ENCODE measurements at places on chromosomes 11 and 22.

DNA sequence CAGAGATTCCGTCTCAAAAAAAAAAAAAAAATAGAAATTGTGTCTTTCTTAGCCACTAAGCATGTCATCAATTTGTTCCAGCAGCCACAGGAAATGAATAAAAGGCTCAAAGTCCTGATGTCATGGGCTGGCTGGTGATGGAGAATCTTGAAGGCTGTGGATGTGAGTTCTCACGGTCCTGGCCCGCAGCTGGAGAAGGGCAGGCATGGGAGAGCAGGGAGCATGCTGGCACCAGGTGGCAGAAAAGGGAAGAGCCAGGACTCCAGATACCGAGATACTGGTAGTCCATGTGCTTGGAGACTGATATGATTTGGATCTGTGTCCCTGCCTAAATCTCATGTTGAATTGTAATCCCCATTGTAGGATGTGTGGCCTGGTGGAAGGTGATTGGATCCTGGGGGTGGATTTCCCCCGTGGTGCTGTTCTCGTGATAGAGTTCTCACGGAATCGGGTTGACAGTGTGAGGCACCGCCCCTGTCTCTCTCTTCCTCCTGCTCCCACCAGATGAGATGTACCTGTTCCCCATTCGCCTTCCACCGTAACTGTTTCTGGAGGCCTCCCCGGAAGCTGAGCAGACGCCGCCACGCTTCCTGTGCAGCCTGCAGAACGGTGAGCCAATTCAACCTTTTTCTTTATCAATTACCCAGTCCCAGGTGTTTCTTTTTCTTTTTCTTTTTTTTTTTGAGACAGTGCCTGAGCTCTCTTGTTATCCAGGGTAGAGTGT is 18.1 kb downstream of the MRGPRD start:
- no peak for DNase-seq

DNA sequence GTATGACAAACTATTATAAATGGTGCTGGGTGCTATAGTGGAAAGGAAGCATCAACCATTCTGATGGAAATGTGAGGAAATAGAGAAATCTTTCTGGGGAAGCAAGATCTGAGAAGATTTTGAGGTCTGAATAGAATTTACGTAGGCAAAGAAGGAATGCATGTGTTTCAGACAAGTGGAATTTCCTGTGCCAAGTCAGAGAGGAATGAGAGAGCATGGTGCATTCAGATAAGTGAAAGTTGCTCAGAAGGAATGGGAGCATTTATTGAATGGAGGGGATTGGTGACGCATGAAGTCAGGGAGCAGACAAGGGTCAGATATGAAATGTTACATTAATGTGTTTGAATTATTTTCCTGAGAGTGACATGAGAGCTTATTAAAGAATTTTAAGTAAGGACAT is 725.5 kb downstream of the METTL15 start:
- DNase-seq = no peak

DNA sequence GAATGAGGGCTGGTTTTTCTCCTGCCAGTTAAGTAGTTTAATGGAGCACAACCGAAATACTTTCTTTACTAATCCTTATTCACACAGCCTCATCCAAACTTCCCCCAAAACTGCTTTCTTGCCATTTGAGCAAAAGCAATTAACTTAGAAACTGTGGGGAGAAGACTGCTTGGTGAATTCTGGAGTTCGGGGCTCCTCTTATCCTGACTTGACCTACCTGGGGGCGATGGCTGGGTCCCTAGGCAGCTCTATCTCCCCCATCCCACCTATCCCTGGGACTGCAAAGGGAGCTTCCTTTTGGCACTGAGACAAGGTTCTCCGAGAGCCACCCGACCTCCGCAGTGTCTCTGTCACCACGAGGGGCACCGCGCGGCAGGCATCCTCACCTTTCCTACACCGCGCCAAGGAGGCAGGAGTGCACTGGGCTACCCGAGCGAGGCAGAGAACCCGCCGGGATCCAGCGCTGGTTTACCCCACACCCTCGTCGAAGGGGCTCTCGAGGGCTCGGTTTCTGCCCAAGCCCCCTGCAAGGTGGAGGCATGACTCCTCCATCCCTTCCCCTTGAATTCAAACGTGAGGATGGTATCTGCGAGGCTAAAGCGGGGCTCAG is 759 bp downstream of the DESI1 start:
- peak; percentile 32 for DNase-seq

- DNase-seq = no peak
Measured at GRCh38 chr11:59610289-59610688, 5.3 kb downstream of the OSBP start.

DNA sequence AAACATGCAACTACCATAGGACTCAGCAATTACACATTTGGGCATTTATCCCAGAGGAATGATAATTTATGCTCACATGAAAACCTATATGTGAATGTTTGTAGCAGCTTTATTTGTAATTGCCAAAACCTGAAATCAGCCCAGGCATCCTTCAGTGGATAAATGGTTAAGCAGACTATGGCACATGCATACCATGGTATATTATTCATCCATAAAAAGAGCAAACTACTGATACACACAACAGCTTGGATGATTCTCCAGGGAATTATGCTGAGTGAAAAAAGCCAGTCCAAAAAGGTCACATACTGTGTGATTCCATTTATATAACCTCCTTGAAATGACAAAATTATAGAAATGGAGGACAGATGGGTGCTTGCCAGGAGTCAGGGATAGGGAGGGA is 86.7 kb downstream of the ALX4 start:
- DNase-seq = no peak

DNA sequence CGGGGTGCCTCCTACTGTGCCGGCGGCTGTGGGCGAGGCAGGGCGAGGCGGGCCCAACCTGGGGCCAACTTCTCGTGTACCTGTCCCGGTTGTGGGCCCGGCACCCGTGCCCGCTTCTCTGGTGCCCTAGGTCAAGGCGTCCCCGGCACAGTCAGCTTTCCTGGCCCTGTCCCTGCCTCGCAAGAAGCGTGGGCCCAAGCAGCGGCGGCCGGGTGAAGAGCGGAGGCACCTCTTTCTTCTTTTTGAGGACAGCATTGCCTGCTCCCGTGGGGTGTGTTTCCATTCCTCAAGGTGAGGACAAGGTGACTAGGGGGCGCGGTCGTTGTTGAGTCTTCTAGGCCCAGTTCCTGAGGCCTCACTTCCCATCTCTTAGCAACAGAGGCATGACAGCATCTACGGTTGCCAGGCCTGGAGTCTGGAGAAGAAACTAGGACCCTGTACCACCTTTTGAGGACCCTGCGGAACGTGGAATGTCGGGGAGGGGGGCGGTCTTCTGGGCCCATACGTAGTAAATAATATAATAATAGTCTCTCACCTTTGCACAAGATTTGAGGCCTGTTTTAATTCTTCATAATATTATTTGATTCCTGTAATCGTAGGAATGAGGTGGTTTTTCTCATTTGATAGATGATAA is 418 bp downstream of the ACO2 start:
- DNase-seq = no peak

GRCh38 chr22:37345863-37346504 is 63.7 kb downstream of the CYTH4 start:
- no peak for DNase-seq

DNA sequence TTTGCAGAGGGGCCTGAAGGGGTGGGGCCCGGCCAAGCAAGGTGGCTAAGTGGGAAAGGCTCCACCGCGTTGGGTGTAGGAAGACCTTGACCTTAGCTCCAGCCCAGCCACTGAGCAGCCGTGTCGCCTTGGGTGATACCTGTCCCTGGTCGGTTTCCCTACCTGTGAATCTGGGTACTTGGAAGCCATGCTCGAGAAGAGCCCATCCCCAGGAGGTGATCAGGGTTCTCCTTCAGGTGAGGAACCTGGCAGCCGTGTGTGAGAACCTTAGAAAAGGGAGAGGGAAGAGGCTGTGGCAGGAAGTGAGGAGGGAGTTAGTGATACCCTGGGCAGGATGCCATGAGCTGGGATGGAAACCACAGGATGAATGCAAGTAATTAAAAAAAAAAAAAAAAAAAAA is 21.6 kb downstream of the PPARA start:
- no peak for DNase-seq

DNA sequence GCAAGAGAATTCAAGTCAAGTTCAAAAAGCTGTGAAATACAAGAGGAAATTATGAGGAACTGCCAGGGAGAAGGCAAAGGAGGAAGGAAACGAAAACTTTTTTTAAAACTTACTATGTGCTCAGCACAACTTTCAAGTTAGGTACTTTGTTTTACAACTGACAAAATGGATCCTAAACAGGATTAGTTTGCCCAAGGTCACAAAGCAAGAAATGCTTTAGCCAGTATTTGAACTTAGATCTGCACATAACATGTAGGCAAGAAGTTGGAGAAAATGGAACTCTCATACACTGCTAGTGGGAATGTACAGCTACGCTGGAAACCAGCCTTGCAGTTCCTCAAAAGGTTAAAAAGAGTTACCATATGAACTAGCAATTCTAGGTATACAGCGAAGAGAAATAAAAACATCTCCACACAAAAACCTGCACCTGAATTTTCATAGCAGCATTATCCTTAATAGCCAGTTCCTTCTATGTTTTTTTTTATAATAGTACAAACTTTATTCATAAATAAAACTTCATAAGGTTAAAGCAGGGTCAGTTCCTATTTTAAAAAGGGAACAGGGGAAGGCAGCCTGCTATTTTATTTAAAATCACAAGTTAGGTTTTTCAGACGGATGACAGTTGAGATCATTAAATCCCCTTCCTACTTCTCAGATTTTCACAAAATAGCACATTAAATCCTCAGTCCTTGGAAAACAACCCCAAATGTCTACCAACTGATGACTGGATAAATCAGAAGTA is 19.2 kb downstream of the DDX6 start:
- DNase-seq = no peak

DNA sequence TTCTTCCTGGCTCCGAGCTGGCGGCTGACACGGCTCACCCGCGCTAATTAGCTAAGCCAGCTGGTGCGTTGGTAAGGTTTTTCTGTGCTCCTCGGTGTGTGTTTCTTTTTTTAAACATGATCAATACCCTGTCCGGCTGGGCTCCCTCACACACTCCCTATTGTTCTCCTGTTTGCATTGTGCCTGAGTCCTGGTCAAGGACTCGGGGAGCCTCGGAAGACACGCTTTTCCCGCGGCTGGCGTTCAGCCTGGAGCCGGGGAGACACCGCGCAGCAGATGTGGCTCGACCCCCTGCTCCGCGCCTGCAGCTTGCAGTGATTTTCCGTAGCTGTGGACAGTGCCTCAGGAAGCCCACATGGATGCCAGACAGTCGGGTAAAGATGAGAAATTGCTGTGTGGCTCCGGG is 454.9 kb upstream of the CADM1 start:
- DNase-seq = no peak

DNA sequence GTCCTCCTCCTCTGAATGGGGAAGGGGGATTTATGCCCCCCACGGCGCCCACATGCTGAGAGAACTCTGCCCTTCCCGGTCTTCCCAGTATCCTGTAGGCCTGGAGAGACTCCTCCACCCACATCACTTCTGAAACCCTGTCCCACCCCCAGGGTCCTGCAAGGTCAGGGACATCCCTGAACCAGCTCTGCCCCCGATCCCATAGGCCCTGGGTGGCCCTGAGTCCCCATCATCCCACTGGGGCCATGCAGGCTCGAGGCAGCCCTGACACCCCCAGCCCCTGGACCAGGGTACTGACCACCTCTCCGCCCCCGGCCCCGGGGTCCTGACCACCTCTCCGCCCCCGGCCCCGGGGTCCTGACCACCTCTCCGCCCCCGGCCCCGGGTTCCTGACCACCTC is 11.7 kb downstream of the B4GALNT4 start:
- DNase-seq = no peak

DNA sequence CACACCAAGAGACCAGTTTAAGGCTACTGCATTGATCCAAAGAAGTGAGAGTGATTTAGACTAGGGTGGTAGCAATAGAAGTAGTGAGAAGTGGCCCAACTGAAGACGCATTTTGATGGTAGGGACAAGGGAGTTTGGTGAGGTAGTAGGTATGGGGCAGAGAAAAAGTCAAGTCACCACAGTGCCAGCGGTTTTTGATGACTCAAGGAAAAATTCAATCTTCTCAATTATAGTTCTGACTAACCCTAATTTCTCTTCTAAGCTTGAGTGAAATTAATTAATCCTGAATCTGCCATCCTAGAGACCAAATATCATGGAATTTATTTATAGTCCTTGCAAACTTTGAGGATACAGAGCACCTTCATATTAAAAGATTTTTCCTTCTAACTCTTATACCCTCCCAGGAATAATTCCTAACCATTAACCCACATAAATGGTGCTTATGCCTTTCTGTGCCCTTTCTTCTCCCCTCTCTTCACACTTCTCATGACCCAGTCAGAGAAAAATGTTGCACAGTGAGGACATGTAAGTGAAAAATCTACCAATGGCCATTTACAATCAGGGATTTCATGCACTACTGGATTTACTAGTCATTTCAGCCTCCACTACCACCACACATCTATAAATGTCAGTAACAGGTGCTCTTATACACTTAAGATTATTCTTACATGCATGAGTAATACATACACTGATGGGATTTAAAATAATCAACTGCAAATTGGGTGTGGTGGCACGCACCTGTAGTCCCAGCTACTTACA is 45.9 kb upstream of the ARHGAP32 start:
- no peak for DNase-seq

DNA sequence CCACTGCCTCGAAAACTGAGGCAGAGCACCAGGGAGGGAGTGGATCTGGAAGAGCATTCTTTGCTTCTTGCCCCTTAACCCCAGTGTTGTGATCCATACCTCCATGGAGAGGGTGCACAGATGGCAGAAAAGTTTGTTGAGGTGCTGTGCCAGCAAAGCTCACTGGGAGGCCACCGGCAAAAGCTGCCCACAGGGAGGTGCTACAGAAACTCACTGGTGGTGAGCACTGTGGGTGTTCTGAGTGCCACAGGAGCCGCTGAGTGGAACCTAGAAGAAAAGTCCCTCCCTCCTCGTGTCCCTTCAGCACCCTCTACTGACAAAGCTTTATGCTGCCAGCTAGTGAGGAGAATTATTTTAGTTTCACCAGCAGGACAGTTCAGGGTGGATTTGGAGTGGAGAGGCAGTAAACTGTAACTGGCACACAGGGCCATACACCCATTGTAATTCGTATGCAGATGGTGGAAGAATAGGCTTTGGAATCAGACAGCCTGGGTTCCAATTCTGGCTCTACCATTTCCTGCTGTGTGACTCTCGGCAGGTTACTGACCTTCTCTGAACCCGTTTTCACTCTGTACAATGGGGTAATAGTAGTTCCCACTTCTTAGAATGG is 84.6 kb downstream of the SWAP70 start:
- peak; percentile 28 for DNase-seq

GRCh38 chr11:123682696-123683410 is 28.4 kb upstream of the SCN3B start:
- DNase-seq = no peak

GRCh38 chr11:120511116-120511819 is at the start of gene GRIK4:
TSS of gene GRIK4 (plus strand) at chr11:120511748. CDS start at chr11:120660319, 148,571 bp downstream.
- peak; percentile 58 for DNase-seq

- no peak for DNase-seq
Measured at GRCh38 chr22:38141217-38141973, 30.9 kb upstream of the BAIAP2L2 start.

- no peak for DNase-seq
Measured at GRCh38 chr22:38177926-38178604, 3.6 kb downstream of the PLA2G6 start.

GRCh38 chr22:49112661-49113626 is 714.7 kb downstream of the BRD1 start:
- DNase-seq = no peak

DNA sequence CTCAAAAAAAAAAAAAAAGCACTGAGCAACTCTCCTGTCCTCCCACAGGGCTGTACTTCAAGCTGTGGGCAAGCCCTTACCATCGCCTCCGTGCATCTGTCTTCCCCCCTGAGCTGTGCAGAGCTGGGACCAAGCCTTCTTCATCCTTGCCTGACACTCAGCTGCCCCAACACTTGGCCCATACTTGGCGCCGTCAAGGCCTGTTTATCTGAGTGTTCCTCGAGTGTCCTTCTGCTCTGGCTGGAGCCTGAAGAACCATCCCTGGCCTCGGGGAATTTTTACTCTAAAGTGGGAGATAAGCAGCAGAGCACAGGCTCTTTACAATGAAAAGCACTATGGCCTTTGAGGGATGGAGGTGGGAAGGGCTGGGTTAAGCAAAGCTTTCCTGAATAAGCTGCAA is 1.6 kb upstream of the TIRAP start:
- no peak for DNase-seq

Measured in activated CD4-positive, alpha-beta T cell treated with anti-CD3 and anti-CD28 coated beads for 1 hour (primary cell).